ENCODE measurements at places on chromosomes 11 and 22.

- no peak for DNase-seq
Observed at GRCh38 chr22:20111689-20112622, 3.9 kb upstream of the RANBP1 start.

GRCh38 chr11:1969035-1969434 lies 21.9 kb downstream of the MRPL23 start:
- no peak for DNase-seq

DNA sequence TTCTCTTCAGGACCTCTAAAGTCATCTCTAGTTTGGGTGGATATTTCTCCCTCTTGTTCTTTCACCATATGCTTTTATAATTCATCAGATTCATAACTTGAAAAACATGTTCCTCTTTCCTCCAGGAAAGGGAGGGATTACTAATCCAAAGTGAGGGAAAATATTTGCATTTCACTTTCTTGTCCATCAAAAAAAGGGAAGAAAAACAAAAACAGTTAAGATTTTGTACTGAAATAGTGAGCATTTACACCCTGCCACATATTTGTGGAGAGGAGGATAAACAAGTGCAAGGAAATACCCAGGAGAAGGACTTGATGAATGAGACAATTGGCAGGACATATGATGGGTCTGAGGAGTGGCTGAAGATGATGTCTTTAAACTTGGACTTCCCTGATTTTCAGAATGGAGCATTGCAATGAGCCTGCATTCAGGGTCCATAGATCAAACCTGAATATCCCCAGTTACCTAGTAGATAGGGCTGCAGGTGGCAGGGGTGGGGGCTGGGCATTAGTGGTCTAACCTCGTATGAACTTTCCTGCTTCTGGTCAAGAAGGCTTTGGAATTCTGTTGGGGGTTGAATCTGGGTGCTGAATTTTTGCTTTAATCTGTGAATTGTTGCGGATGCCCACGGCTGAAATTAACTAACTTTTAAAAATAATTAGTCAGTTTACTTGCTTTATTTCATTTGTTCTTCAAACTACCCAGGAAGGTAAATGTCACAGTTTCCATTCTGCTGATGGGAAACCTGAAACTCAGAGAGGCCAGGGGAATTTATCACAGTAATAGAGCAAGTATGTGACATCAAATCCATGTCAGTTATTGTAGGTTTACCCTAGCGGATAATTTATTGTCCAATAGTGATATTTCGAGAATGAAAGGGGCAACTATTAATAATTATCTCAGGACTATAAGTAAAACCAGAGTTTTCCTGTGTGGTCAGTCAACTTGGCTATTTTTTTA lies 36.9 kb upstream of the TMEM123 start:
- no peak for DNase-seq

DNA sequence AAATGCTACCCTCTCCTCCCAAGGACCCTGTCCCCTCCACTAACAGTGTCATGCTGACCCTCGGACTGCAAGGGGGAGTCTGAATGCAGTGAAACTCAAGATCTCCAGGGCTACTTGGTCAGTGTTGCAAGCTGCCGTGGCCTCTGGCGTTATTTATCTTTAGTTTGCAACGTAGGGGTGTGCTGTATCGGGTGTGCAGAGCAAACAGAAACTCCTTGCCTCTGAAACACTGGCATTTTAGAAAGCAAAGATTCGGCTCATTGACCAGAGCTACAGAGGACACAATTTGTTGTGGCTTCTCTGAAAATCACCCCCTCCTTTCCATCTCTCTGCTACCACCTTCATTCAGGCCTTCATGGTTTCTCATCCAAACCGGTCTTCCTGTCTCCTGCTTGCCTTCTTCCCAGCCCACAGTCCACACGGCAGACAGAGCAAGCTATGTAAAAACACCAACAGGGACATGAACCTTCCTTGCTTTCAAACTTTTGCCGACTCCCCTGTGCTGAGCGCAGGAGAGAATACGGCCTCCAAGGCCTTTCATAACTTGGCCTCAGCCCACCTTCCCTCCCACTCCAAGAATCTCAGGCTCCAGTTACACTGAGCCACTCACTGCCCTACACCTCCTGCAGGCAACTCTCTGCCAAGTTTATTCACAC lies 14.9 kb downstream of the FZD4 start:
- no peak for DNase-seq

GRCh38 chr11:65503368-65503948 lies 4.6 kb downstream of the MALAT1 start:
- DNase-seq = no peak

DNA sequence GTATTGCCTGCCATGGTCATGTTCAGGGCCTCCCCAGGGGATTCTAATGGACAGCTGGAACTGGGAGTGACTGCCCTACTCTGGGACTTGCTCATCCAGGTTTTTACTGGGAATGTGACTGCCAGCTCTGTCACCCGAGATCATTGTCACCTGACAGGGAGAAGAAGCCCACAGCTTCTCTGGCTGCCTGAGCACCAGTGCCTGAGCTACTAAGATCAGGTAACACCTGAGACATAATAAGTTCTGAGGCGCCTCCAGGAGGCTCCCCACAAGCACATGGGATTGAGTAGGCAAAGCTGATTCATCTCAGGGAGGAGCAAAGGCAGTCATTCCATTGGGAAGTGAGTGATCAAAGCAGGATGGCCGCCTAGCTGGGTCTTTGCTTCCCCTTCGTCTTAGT lies 84.2 kb upstream of the GALNT18 start:
- no peak for DNase-seq

DNA sequence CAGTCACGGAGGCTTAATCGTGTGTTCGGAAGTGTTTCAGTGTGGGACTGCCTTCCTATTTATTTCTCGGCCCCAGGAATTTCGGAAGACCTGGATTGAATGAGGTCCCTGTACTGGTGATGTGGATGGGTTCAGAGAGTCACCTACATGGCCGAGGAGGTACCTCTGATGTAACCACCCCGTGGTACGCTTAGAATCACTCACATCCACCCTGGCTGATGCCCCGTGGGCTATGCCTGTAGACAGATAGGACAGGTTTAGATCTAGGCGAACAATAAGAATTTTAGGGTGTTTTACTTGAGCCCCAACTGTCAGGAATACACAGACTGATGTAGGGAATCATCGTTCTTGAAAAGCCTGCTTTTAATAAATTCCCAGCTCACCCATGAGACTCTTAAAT lies 2.0 kb downstream of the MPPED1 start:
- DNase-seq = no peak

- DNase-seq = peak; percentile 50
Observed at GRCh38 chr22:38176170-38176741, 5.4 kb downstream of the PLA2G6 start.

DNA sequence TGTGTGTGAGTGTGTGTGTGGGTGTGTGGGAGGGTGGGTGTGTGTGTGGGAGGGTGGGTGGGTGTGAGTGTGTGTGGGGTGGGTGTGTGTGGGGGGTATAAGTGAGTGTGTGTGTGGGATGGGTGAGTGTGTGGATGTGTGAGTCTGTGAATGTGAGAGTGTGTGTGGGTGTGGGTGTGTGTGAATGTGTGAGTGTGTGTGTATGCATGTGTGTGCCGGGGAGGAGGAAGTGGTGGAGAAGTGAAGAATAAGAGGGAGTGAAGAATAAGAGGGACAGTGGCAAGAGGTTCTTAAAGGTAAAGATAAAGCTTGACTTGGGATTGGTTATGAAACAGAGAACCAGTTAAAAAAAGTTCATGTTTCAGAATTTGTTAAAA lies 54.0 kb downstream of the PRR5L start:
- DNase-seq = no peak

GRCh38 chr11:103703437-103703836 lies 333.0 kb upstream of the DDI1 start:
- DNase-seq = no peak

GRCh38 chr22:43491177-43491576 lies 79.4 kb downstream of the MPPED1 start:
- DNase-seq = no peak

DNA sequence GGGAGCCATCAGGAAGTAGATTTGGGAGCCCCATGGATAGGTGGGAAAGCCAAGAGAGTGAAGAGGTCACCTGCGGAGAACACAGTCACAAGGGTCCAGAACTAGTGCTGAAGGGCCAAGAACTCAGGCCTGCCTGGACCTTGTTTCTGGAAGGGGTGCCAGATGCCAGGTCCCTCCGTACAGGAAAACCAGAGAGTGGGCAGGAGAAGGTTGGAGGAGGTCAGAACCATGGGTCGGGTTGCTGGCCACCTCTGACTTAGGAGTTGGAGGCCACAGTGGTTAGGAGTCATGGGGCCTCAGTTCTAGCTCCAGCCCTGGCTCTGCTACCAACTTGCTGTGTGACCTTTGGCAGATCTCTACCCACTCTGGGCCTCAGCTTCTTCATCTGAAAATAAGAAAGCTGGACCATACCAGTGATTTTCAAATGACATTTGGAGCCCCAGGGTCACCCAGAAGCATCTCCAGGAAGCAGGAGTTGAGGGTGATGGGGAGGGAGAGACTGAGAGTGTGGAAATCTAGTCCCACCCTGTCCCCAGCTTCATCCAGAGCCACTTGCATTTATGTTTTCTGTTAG lies 20.8 kb upstream of the TUB start:
- DNase-seq = no peak

DNA sequence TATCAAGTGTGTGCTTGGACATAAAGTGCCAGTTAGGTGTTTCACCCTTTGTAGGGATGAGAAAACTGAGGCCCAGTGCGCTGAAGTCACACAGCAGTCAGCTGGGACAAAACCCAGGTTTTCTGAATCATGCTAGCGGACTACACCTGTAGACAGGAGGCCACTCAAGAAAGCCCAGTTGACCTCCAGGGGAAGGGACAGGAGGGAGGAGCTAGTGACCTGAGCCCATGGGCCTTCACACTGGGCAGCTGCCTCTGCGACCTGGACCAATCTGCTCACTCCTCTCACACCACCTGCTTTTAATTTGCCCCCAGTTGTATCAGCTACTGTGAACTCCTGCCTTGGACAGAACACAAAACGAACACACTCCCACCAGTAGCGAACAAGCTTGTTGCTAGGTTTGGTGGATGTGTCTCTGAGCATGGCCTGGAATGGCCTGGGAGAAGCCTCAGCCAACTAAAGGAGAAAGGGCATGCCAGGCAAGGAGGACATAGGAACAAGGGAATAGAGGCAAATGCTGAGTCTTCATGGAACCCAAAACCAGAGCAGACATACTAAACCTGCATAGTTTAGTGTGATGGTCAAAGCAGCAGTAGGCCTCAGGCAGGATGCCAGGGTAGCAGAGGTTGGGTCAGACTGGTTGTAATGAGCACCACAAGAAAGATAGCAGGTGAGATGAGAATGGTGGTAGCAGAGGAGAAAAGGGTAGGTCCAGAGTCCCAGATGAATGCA lies 7.2 kb downstream of the LMO1 start:
- no peak for DNase-seq
